Naive thymus-derived CD4-positive, alpha-beta T cell (primary cell): ENCODE measurements at places on chromosomes 2 and 18. TPM values are rescaled to one million over a fixed set of nuclear protein-coding genes. Genes with fewer than 3 reads are reported as not detected.

DNA sequence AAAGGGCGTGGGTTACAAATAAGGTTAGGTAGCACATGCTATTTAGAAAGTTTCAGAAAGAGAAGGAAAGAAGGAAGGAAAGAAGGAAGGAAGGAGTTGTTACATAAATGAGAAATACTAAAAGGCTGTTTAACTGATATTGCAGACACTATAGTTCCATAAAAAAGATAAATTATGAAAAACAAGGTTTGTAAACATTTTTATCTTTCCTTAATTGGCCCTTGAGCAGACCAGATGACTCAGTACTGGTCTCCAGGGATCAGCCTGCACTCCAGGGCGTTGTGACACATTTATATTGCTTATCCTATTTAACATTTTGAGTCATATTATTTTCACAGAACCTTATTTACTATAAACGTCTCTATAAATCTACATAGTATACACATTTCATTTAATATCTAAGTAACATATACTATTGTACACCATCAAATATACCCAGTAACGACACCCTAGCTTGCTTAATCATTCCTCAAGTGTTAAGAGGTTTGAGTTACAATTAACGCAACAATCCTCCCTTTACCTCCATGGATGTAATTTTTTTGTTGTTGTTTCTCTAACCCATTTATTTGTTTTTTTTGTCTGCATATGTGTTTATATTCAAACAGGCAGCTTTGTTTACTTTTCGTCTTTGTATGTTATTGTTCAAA is 2.8 kb upstream of the RAB31 start:
- H3K27ac ChIP-seq = no peak overlapping the region
- no peaks in the 10 kb centered on the region for H3K4me1 ChIP-seq
- peaks cover 3% of the 10 kb centered on the region for H3K27me3 ChIP-seq
- DNase-seq = no peak

GRCh38 chr2:1011985-1012384 is 61.3 kb downstream of the SNTG2 start:
- no peak overlapping the region for H3K27ac ChIP-seq
- no peak overlapping the region for H3K4me3 ChIP-seq
- H3K36me3 ChIP-seq = no peaks in the 10 kb centered on the region
- H3K27me3 ChIP-seq = no peaks in the 10 kb centered on the region
- DNase-seq = no peak

- DNase-seq = no peak
- H3K27me3 ChIP-seq = no peaks in the 10 kb centered on the region
These were observed 47.6 kb downstream of the COL5A2 start for GRCh38 chr2:189131991-189132390.

DNA sequence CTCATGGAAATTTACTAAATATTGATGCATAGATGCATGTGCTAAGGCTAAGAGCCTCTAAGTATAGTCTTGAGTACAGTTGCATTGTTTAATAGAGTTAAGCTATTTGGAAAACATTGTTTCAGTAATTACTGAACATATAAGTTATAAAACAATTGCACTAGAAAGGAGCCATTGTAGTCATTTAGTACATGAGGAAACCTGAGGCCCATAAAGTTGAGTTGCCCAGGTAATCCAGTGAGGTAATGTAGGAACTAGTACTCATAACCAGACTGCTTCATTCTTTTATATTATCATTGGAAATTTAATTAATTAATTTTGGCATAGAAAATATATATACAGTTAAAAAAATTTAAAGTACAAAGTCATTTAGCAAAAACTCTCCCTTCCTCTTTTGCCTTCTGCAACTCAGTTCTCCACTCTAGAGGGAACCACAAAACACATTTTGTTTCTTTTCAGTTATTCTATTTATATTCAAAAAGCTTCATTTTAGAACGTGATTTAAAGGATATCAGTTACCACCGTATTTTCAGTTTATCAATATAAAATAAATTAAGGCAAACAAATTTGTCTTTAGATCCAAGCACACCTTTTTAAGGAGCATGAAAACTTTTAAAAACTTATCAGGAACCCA is 27.8 kb upstream of the TBR1 start:
- H3K4me1 ChIP-seq = peaks cover 8% of the 10 kb centered on the region
- no peaks in the 10 kb centered on the region for H3K27me3 ChIP-seq
- peaks cover 12% of the 10 kb centered on the region for H3K36me3 ChIP-seq
- no peak for DNase-seq
- H3K4me3 ChIP-seq = no peak overlapping the region

- H3K27me3 ChIP-seq = no peaks in the 10 kb centered on the region
- no peak overlapping the region for H3K27ac ChIP-seq
- no peaks in the 10 kb centered on the region for H3K36me3 ChIP-seq
- H3K4me1 ChIP-seq = peaks cover 6% of the 10 kb centered on the region
These were observed 90.1 kb downstream of the MALT1 start for GRCh38 chr18:58761241-58761969.

DNA sequence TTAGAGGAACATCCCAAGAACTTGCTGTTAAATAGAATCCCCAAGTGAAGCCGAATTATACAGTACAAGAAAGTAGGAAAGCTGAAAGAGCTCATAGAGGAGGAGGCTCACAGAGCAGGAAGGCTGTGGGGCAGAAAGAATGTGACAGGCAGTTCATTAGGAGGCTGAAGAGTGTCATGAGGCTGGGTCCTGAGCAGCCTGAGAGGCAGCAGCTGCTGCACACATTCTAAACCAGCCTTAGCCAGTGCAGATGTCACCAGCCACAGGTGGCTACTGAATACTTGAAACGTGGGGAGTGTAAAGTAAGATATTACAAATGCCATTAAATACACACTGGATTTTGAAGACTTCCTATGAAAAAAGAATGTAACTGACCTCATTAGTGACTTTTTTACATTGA is 490.2 kb upstream of the KLHL29 start:
- no peak overlapping the region for H3K4me3 ChIP-seq
- H3K4me1 ChIP-seq = no peaks in the 10 kb centered on the region
- DNase-seq = no peak

DNA sequence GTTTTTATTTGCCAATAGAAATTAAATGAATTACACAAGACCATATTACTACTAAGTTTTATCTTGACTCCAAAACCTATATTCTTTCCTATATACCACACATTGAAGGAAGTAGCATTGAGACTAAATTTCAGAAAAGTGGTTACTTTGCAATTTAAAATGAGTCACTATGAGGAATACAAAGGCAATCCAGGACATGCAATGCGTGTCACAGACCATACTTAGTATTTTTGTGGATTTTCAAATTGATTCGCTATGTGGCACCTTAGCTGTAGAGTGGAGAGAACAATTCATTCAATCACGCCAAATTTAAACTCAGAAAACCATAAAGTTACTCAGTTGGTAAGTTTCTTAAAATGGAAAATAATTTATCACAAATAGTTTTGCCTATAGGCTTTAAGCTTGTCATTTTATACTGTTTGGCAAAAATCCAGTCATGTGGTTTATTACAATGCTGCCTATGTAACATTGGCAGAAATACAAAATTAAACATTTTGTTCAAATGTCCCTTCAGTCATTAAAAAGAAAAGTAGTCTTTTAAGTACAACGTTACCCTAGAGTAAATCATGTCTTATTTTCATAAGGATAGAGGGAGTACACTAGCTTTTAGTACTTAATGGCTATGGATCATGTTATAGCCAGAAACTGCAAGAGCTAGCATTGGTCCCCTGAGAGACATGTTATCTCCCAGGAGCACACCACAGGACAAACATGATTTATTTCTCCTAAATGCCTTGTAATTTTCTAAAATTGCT is 222.8 kb upstream of the CDH7 start:
- no peaks in the 10 kb centered on the region for H3K4me1 ChIP-seq
- no peaks in the 10 kb centered on the region for H3K36me3 ChIP-seq
- H3K4me3 ChIP-seq = no peak overlapping the region
- DNase-seq = no peak
- no peaks in the 10 kb centered on the region for H3K27me3 ChIP-seq

GRCh38 chr2:46147626-46148368 is 149.4 kb upstream of the EPAS1 start:
- no peak overlapping the region for H3K27ac ChIP-seq
- H3K4me3 ChIP-seq = no peak overlapping the region
- H3K36me3 ChIP-seq = no peaks in the 10 kb centered on the region

Gene ERFE
- not detected for polyA plus RNA-seq

Gene SLC14A1
- 2.2 TPM for polyA plus RNA-seq

Gene SCN2A
- polyA plus RNA-seq = not detected

Gene SIX3
- not detected for polyA plus RNA-seq

Gene NT5C1B
- polyA plus RNA-seq = 0.50 TPM
